ENCODE measurements at places on chromosomes 7 and 10.

GRCh38 chr7:88757371-88757770, 2.1 kb upstream of the ZNF804B start:
- no peak for DNase-seq

GRCh38 chr7:15015545-15016314, 113.2 kb upstream of the DGKB start:
- no peak for DNase-seq

- DNase-seq: no peak
These were observed 149.8 kb downstream of the DGKI start for GRCh38 chr7:137696988-137697387.

- DNase-seq: no peak
These were observed 280.5 kb upstream of the PPP2R2D start for GRCh38 chr10:131620314-131620713.

DNA sequence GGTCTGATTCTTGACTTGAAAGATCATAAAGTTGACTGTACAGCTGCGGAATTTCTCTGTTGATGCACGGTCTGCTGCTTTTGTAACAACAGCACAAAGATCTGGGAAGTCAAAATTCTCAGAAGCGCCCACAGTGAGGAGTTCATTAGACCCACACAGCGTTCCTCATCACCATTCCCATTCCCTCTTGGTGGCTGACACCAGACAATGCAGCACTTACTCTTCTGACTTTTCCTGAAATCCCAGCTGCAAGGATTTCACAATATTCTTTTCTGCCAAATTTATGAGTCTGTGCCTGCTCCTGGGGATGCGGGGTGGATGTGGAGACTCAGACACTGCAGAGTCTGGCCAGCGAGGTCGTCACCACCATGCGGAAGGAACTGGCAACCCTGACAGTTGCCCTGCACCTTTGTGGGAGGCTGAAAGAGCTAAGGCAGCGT, 233.9 kb downstream of the FANK1 start:
- no peak for DNase-seq

- no peak for DNase-seq
These were observed 111.2 kb upstream of the ZMIZ1 start for GRCh38 chr10:78957471-78958039.

- no peak for DNase-seq
These were observed 17.8 kb upstream of the CPXM2 start for GRCh38 chr10:123909426-123909825.

DNA sequence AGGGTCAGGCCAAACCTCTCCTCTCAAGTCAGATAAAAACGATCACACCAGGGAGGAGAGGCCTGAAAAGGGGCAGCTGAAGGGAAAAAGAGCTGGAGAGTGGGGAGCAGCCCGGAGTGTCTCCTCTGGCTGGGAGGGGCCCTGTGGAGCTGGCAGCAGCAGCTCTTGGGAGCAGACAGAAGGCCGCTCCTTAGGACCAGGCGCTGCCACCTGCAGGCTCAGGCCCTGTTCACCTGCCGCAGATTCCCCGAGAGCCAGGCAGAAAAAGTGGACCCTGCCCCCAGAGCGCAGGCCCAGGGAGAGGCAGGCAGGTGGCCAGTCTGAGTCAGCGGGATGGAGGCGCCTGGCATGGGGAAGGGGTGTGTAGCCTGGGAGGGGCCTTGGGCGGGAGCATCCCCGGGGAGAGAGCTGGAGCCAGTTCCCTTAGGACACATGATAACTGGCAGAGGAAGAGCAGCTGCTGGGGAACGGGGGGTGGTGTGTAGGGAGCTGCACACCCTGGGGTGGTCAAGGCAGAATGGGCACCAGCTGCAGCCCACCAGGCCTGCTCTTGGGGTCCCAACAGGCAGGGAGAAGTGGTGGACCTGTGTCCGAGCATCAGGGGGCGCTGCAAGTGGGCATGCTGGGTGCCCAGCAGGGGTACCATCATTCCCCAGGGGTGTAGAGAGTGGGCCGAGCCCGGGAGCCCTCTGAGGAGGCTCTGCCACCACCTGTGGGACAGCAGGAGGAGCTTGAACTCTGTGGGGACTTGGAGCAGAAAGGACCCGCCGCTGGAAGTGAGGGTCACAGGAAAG, 177.2 kb upstream of the RHEB start:
- no peak for DNase-seq

- no peak for DNase-seq
These were observed 30.8 kb downstream of the SGMS1 start for GRCh38 chr10:50592961-50593418.
